NCI-H1092 treated with DMSO at 0.1 percent for 48 hours (cell line): ENCODE measurements at places on chromosomes 12 and 14.

GRCh38 chr12:114272605-114273004 is 133.3 kb downstream of the TBX5 start:
- no peak for DNase-seq

- DNase-seq, result no peak
These were observed 397.9 kb upstream of the ATP2B1 start for GRCh38 chr12:90106568-90106967.

DNA sequence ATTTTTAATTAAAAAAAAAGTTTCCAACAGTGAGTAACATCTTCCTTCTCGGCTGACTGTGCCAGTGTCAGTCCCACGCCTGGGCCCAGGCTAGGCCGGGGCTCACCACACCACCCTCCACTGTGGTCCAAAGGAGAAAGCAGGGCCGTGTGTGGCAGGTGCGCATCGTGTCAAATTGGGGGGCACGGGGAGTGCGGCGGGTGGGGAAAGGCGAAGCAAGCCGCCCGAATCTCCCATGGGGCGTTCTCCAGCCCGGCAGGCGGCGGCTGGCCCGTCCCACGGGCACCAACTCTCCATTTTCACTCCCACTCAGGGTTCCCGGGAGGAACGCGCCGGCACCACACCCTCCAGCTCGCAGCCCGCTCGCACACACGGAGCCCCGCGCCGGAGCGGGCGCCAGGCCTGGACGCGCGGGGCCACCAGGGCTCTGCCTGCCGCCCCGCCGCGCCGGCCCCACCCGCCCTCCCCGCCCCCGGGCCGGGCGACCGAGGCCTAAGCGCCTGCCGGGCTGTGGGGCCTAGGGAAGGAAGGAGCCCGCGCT is 604 bp downstream of the EEA1 start:
- peak; percentile 31 for DNase-seq

- no peak for DNase-seq
These were observed 59.4 kb upstream of the E2F7 start for GRCh38 chr12:77124767-77125166.

DNA sequence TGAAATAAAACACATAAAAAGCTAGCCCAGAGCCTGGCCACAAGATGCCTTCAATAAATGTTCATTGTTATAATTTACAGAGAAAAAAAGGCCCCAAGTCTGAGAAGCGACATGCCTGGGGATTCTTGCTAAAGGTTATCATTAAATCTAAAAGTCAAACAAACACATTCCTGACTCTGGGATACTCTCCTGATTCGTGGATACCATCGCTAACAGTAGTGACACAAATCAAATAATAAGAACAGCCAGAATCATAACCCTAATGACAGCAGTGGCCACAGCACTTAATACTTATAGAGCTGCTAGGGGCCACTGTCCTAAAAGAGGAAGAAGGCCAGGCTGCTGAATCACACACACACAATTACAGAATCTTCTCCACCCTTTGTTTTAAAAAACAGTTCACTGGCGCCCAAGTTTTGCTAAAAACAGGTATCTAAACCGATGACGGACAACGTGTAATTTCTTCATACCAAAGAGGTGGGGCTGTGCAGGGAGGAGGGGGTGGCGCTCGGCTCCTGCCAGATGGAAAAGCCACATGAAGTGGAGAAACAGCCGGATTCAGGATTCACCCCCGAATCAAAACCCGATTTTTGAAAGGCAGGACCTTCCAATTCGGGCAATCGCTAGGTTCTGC is 1.2 kb downstream of the CLIP1 start:
- DNase-seq, result peak; percentile 18

DNA sequence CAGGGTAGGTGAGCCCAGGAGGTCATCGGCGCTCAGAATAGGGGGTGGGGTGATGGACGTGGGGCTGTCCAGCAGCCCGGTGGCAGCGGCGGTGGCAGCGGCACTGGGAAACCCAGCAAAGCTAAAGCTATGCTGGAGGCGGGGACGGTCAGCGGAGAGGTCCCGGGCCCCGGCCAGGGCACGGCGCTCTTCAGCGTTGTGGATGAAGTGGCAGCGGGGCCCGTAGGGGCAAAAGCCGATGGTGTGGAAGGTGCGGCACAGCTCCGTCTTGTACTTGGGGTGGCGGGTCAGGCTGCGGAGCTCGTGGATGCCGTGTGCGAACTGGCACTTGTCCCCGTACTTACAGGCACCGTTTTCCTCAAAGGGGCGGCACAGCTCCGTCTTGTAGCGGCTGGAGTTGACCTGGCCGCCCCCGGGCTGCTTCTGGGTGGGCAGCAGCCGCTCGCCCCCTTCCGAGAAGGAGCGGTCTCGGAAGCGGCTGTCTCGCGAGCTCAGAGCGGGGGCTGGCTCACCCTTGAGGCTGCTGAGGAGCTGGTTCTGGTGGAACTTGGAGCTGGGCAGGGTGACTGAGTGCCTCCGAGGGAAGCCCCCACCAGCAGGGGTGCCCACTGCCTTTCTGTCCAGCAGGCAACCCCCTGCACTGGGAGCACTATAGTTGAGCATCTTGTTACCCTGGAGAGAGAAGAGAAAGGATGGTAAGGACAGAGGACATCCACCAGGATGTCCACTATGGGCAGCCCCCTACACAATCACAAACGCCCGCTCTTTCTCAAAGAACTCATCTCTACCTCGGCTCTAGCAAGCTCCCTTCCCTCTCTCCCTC is 2.8 kb downstream of the ZFP36L1 start:
- no peak for DNase-seq

GRCh38 chr12:49064767-49065152 is 4.2 kb upstream of the KMT2D start:
- no peak for DNase-seq

DNA sequence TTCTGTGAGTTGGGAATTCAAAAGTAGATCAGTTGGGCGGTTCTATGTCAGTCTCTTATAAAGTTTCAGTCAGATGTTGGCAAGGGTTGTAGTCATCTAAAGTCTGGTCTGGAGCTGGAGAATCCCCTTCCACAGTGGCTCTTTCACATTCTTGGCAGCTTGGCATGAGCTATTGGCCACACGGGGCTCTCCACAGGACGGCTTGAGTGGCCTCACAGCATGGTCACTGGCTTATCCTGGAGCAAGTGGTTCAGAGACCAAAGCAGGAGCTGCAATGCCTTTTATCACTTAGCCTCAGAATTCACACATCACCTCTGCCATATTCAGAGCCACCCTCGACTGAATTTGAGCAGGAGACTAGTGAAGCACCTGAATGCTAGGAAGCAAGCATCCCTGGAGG is 7.1 kb upstream of the KICS2 start:
- no peak for DNase-seq

GRCh38 chr14:105399466-105399775 is 1.1 kb downstream of the TEX22 start:
- no peak for DNase-seq

GRCh38 chr12:56695327-56696101 is 7.4 kb upstream of the PTGES3 start:
- DNase-seq, result no peak

GRCh38 chr14:34036319-34036766 is 85.5 kb upstream of the EGLN3 start:
- DNase-seq, result no peak

DNA sequence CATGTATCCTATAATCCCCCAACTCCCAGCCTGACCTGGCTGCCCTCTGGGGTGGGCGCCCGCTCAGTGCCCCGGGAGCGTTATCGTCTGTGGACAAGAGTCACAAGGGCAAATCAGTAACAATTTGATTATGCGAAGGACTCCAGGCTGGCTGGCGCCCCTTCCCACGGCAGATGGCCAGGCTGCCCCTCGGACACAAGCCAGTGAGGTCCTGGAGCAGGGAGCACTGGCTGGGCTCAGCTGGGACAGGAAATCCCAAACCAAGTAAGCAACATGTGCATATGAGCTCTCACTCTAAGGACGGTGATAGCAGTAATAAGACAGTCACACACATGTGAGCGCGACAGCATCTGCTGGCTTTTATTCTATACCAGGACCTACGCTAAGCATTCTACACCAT is 59.3 kb upstream of the FAM222A start:
- no peak for DNase-seq

DNA sequence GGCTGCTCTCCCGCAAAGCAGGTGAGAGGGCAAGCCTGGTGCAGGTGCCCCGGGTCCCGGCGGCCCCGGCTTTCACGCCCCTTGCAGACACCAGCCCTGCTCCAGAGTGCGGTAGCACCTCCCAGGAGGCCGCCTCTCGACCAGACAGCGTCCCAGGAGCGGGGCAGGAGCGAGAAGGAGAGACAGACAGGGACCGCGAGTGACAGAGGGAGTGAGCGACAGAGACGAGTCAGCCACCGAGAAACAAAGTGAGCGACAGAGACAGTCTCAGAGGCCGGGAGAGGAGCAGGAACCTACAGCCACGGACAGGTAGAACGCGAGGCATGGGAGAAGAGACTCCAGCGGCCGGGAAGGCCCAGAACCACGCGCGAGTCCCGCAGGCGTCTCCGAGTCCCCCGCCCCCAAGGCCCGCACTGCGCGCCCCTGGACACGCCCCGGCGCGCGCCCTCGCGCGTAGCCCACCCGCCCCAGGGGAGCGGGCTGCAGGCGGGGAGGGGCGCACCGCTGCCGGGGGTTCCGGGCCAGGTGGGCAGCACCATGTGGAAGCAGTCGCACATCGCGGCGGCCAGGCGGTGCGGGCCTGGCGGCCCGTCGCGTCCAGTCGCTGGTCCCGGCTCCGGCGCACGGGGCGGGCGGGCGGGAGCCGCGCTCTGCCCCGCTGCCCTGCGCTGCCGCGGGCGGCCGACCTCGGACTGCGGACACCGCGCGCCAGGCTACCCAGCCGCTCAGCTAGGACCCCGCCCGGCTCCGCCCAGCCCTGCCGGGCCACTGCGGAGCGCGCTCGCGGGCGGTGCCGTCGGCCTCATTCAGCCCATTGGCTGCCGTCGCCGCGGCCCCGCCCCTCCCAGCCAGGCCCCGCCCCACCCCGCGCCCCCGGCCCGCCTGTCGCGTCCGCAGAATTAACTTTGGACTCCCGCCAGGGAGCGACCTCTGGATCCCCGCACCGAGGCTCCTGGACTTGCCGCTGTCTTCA is at the start of gene AHNAK2:
TSS of gene AHNAK2 (minus strand) at position 694 of the 973 bp plus-strand sequence. CDS start at position 557, 137 bp downstream.
- DNase-seq, result peak; percentile 54

- no peak for DNase-seq
These were observed 29.8 kb upstream of the STRAP start for GRCh38 chr12:15852383-15852782.

DNA sequence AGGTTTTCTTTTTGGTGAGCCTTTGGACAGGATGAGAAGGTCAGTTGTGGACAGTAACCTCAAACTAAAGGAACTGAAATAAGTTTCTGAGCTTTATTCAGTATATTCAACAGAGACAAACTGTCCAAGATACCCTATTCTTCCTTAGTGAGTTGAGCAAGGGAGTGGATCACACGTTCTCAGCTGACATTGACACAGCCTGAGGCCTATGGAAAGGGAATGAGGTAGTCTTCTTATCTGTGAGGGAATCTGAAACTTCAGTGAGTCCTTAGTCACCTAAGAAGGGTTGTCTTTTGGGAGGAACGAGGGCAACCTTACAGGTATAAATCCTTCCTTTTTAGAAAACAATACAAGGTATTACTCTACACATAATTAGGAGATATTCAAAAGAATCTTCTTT is 5.0 kb upstream of the NUBPL start:
- no peak for DNase-seq

DNA sequence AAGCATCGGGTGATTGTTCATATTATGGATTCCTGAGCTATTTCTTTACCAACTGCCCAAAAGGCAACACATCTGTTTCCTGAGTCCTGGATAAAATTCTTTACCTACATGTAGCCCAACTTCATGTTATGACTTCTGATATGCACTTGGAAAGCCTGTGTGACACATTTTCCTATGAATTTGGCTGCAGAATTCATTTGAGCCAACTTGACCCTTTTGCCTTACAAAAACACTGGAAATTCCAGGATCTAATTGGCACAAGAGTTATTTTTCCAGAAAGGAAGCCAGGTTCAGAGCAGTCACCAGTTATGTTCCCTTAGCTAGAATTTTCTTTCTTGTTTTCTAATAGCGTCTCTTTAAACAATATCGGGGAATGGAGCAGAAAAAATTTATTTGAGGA is 202.5 kb upstream of the LRIG3 start:
- DNase-seq, result no peak

GRCh38 chr12:25130741-25131188 is 64.2 kb downstream of the DNAI7 start:
- DNase-seq, result peak; percentile 35

DNA sequence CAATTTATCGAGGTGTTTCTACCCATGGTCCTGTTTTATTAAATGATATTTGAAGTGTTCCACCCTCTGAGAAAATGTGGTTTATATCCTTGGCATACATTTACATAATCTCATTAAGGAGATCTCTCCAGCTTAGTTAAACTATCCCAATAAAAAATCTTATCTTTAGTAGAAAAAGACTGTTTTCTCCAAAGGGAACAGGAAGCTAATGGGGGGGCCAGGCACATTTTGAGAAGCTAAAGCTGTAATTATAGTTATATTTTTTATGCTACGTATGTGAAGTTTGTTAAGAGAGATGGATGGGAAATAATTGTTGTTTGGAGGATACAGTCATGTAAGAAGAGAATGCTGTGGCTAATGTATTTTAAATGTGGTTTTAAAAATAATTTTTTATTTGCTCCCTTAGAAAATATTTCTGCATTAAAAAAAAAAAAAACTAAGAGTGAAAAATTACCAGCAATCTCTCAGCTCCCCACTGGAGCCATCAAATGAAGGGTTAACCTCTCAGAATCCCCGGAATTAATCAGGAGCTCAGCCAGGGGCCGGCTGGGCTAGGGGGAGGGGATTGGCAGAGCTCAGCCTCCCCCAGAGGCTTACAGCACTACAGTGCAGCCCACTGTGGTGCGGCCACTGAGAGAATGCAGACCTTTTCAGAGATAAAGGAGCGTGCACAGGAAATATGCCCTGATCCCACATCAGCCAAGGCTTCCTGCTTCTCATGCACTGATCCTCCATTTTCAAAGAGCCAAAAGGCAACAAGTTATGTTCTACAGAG is 185.8 kb downstream of the EGLN3 start:
- no peak for DNase-seq

- DNase-seq, result no peak
These were observed at the start of gene COX8C for GRCh38 chr14:93346926-93347721. COX8C (plus strand) TSS chr14:93347182; CDS start chr14:93347269, 87 bp downstream.

- DNase-seq, result no peak
These were observed 27.6 kb downstream of the BICD1 start for GRCh38 chr12:32134101-32134888.

GRCh38 chr12:29255042-29255441 is 106.0 kb downstream of the FAR2 start:
- no peak for DNase-seq

DNA sequence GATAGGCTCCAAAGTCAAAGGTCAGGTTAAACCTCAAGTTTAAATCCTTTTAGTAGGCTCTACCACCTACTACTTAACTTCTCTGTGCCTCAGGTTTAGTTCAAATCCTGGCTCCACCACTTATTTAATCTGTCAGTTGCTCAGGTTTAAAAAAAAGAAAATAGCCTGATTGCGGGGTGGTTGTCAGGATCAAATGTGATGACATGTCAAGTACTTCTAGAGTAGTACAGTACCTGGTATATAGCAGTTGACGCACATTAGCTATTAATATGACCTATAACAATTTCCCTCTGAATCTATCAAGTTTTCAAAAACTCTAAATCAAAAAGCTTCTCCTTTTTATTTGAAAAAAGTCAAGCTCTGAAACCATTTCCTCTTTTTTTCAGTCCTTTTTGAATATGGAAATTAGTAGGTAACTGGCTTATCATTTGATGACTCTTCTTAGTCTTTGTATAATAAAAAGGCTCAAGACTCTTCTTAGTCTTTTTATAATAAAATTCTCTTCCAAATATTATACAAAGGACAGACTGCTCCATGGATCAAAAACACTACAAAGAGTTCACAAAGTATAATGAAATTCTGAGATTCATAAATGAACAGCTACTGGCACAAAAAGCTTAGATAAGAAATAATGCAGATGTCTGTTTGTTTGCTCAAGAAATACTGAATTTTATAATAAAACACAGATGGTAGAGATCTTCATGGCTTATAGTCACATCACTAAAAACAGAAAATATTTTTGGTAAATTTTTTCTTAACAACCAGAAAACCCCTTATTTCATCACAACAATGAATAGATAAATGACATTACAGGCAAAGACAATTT is 5.0 kb downstream of the OSBPL8 start:
- DNase-seq, result no peak
